AG04449 (cell line): ENCODE measurements at places on chromosomes 2 and 18.

- no peak for DNase-seq
These were observed 14.9 kb downstream of the SCG2 start for GRCh38 chr2:223587301-223587700.

DNA sequence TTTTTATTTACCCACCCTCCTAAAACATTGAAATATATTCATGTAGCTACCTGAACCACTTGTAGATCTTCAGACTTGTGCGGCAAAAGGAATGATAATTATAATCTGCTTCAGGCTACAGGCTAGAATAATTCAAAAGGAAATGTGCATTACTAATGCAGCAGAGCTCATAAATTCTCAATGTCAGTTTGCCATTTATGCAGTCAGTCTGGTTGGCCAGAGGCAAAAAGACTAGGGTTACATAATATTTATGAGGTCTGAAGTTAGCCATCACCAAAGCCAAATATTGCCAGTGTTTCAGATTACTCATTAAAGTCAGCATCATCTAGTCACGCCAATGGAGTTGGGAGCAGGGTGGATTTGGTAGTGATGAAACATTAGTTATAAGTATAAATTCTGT lies 38.9 kb downstream of the METAP1D start:
- peak; percentile 57 for DNase-seq

- DNase-seq: no peak
These were observed 453 bp downstream of the KCNJ3 start for GRCh38 chr2:154698721-154699574.

GRCh38 chr18:49082714-49083688 lies 132.2 kb upstream of the SMAD7 start:
- DNase-seq: no peak

DNA sequence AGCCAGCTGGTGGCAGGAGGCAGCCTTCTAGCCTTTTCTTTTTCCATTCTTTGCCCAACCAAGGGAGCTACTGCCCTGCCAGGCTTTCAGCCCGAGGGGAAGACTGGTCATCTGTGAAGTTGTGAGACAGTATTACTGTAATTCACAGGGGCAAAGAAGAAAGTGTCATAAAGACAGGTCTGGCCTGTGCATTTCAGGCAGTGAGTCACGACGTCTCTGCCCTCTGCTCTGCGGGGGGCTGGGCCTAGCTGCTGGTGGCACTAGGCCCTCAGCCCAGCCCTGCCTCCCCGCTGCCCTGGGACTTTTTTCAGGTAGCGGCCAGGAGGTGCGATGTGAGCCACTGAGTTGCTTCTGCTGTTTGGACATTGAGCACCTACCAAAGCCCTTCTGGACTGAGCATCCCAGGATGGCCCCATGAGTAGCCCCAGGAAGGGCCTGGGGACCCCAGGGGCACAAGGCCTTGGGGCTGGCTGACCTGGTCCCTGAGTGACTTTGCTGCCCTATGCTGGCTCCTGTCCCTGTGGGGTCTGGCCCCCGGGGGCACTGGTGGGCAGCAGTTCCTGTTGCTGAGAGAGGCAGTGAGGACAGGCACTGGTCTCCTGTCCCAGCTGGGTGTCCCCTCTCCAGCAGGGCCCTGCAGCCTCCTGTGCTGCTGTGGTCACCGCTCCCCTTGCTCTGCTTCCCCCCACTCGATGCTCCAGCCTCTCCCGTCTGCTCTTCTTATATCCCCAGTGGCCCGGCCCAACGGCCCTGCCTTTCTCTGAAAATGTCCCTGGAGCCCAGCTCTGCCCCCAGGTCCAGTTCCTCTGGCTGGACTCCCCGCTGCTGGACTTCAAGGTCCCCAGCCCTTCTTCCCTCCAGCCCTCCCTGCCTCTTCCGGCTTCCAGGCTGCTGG lies 7.0 kb downstream of the INHBB start:
- no peak for DNase-seq

GRCh38 chr2:30504731-30505130 lies 57.7 kb downstream of the LCLAT1 start:
- DNase-seq: no peak

DNA sequence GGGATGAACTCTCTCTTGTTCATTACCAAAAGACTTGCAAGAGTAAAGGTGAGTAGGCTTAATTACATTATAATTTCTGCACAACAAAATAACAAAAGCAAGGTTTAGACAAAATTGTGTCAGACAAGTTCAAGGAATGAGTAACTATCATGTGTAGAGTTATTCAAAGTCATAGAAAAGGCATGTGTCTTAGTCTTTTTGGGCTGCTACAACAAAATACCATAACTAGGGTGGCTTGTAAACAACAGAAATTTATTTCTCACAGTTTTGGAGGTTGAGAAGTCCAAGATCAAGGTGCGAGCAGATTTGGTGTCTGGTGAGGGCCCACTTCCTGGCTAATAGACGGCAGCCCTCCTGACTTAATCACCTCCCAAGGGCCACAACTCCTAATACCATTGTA lies 37.6 kb downstream of the IL1R2 start:
- no peak for DNase-seq
